ENCODE measurements at places on chromosomes 4 and X. TPM values are rescaled to one million over a fixed set of nuclear protein-coding genes. Genes with fewer than 3 reads are reported as not detected.

- no peak for DNase-seq
- H3K4me3 ChIP-seq, result no peak overlapping the region
- H3K27me3 ChIP-seq, result no peaks in the 10 kb centered on the region
- no peak overlapping the region for H3K27ac ChIP-seq
- no peaks in the 10 kb centered on the region for H3K36me3 ChIP-seq
Measured at GRCh38 chr4:100106982-100107381, 83.3 kb downstream of the DDIT4L start.

DNA sequence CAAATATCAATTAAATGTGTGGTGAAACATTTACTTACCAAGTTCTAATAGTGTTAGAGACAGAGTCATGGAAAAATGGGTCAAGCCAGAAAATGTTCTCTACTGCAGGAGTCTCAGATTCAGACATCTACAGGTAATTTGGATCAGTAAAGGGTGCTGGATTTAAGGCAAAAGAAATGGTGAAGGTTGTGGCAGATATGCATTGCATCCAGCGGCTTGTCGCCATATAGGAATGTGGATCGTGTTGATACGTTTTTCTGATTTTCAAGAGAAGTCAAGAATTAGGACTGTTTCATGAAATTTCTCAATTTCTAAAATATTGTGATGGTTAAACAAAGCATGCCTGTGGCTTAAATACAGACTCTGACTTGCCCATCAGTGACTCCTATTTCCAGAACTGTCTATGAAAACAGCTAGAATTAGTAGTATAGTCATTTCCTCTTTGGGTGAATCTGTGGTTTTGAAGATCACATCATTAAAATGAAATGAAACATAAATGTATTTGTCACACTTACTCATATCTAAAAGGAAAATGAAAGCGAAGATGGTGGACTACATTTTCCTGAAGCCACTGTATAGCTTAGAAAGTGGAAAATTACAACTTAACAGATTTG lies 110.1 kb upstream of the VEGFC start:
- no peak overlapping the region for H3K4me3 ChIP-seq
- no peaks in the 10 kb centered on the region for H3K27me3 ChIP-seq
- H3K36me3 ChIP-seq, result no peaks in the 10 kb centered on the region
- DNase-seq, result no peak
- H3K27ac ChIP-seq, result no peak overlapping the region
- H3K4me1 ChIP-seq, result no peaks in the 10 kb centered on the region

DNA sequence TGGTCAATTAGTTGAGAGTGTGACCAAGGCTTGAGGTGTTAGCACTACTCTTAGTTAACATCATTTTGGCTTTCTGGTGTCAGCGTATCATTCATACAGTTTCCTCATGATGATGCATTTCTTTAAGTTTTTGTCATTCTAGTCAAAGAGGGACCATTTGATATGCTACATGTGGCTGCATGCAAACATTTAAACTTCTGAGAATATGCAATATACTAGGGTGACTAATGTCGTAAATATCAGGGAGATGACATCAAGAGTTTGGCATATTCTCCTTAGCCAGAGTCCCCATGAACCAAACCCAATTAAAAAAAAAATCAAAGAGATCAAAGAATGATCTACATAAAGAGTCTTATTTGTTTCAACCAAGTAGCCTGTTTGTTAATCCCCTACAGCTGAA lies 537.4 kb upstream of the PCDH7 start:
- no peak overlapping the region for H3K4me3 ChIP-seq
- no peaks in the 10 kb centered on the region for H3K36me3 ChIP-seq
- H3K27me3 ChIP-seq, result no peaks in the 10 kb centered on the region
- DNase-seq, result no peak

GRCh38 chr4:140113653-140114052 lies 40.3 kb downstream of the MAML3 start:
- no peak overlapping the region for H3K27ac ChIP-seq
- no peak for DNase-seq
- H3K4me3 ChIP-seq, result no peak overlapping the region
- H3K4me1 ChIP-seq, result peaks cover 11% of the 10 kb centered on the region

DNA sequence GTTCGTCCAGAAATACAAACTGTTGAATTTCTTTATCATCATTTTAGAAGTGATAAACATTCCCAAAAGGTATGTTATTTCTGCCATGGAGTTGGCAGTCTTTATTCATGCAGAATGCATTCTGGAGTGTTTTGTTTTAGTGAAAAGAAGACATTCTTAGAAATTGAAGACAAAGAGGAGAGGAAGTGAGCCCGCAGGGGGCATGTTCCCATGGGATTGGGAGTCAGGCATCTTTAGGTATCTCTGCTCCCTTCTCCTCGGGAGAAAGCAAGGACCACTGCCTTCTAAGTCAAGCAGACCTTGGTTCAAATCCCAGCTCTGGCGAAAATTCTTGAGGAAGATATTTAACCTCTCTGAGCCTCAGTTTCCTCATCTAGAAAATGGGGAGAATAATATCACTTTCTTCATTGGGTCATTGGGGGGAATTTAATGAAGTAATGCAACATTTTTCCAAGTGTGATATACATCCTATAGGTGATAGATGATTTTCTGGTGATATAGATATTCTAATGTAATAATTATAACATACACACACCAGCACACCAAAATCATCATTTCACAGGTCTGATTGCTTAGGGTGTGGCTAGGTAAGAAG lies 26.5 kb upstream of the CHRNA9 start:
- no peak overlapping the region for H3K4me3 ChIP-seq
- no peaks in the 10 kb centered on the region for H3K36me3 ChIP-seq
- DNase-seq, result no peak
- peaks cover 31% of the 10 kb centered on the region for H3K4me1 ChIP-seq

DNA sequence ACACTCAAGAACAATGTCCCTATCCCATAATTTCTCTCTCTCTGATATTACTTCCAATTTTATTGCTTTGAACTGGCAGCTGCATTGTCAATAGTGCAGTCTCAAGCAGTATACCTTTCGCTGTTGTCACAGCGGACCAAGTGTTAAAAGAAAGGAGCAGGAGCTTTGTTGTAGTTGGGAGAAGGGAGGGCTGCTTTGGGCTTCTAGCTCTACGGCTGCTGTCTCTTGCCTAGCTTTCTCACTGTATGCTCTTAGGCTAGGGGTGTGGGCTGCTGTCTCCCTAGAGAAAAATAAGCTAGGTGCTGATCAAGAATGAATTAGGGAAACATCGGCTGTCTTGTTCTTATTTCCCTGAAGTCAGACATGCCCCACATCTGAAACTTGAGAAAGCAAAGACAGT lies 52.5 kb downstream of the TRPC5OS start:
- no peaks in the 10 kb centered on the region for H3K27me3 ChIP-seq
- no peak overlapping the region for H3K4me3 ChIP-seq
- no peaks in the 10 kb centered on the region for H3K4me1 ChIP-seq
- no peak overlapping the region for H3K27ac ChIP-seq
- H3K36me3 ChIP-seq, result no peaks in the 10 kb centered on the region

GRCh38 chr4:83114576-83114975 lies at the start of gene PLAC8:
TSS of gene PLAC8 (minus strand) at chr4:83114729. CDS start at chr4:83107921, 6,808 bp downstream.
- no peak within 1 kb of the TSS for H3K4me3 ChIP-seq
- DNase-seq, result no peak
- H3K4me1 ChIP-seq, result peaks cover 42% of the 10 kb centered on the region
- no peaks in the 10 kb centered on the region for H3K36me3 ChIP-seq
- H3K27me3 ChIP-seq, result no peaks in the 10 kb centered on the region

GRCh38 chr4:787561-787981 lies 38.4 kb downstream of the CPLX1 start:
- H3K27ac ChIP-seq, result no peak overlapping the region
- no peak overlapping the region for H3K4me3 ChIP-seq
- no peaks in the 10 kb centered on the region for H3K36me3 ChIP-seq
- H3K4me1 ChIP-seq, result peaks cover 12% of the 10 kb centered on the region

GRCh38 chr4:151195801-151196200 lies 81.2 kb upstream of the PRSS48 start:
- DNase-seq, result peak; percentile 58
- no peaks in the 10 kb centered on the region for H3K36me3 ChIP-seq
- H3K27ac ChIP-seq, result peak overlapping the region; percentile 96

DNA sequence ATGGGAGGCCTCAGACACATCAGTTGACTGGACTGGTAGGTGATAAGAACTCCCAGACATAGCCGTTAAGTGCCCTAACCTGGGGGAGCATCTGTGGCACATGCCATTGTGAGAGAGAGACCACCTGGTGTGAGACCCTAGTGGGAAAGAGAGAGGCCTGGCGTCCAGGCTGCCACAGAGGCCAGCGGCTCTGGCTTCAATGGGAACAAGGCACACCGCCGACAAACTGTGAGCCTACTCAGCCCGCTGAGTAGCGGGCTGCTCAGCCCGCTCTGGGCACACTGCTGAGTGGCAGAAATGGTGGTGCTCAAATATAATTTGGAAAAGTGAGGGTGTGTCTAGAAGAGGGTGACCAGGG lies 34.0 kb downstream of the PHKA2 start:
- no peak for DNase-seq
- H3K27me3 ChIP-seq, result no peaks in the 10 kb centered on the region
- no peaks in the 10 kb centered on the region for H3K4me1 ChIP-seq

DNA sequence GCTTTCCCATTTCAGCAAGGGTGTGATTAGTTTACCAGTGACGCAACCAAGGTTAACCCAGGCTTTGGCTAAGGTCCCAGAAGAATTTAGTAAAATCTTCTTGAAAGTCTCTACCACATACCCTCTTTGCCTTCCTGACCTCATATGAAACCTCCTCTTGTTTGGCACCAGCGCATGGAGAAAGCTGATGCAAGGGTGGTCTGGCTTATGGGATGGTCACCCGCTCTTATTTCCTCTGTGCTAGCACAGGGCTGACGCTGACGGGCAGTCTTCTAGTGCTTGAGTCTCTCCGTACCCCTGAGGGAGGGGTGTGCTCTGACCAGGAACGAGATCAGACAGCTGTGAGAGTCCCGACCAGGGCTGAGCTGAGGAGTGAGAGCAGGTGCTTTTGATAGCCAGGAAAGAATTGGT lies 137.6 kb downstream of the TENM3 start:
- H3K27me3 ChIP-seq, result peaks cover 15% of the 10 kb centered on the region
- H3K4me3 ChIP-seq, result no peak overlapping the region
- no peak overlapping the region for H3K27ac ChIP-seq
- DNase-seq, result no peak
- H3K4me1 ChIP-seq, result no peaks in the 10 kb centered on the region
- H3K36me3 ChIP-seq, result no peaks in the 10 kb centered on the region

- no peak overlapping the region for H3K4me3 ChIP-seq
- H3K27ac ChIP-seq, result no peak overlapping the region
- DNase-seq, result no peak
- H3K27me3 ChIP-seq, result no peaks in the 10 kb centered on the region
- H3K4me1 ChIP-seq, result no peaks in the 10 kb centered on the region
Measured at GRCh38 chrX:97835969-97836368, 952.3 kb downstream of the RPA4 start.

DNA sequence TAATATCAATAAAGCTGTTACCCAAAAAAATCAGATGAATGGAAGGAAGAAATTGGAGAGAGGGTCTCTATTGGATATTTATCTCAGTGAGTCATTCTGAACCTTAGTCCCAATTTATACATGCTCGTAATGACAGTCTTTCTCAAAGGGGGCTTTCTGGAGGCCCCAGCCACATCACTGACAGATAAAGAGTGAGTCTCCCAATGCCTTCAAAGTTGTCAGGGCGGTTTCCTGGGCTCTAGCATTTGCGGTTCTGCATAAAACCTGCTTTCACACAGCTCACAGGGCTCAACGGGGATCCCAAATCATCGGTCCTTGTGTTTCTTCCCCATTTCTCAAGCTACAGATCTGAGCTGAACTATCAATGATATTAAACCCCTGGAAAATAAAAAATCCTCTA lies 17.3 kb downstream of the TCEANC start:
- H3K36me3 ChIP-seq, result no peaks in the 10 kb centered on the region
- H3K4me3 ChIP-seq, result no peak overlapping the region
- peak overlapping the region; percentile 94 for H3K27ac ChIP-seq
- H3K27me3 ChIP-seq, result no peaks in the 10 kb centered on the region
- H3K4me1 ChIP-seq, result peaks cover 35% of the 10 kb centered on the region
- no peak for DNase-seq

GRCh38 chr4:86452422-86452891 lies 92.6 kb upstream of the MAPK10 start:
- no peaks in the 10 kb centered on the region for H3K27me3 ChIP-seq
- H3K4me1 ChIP-seq, result peaks cover 42% of the 10 kb centered on the region
- H3K4me3 ChIP-seq, result peak overlapping the region; percentile 42
- peak overlapping the region; percentile 78 for H3K27ac ChIP-seq

GRCh38 chr4:123618606-123619005 lies 222.0 kb downstream of the SPRY1 start:
- H3K36me3 ChIP-seq, result no peaks in the 10 kb centered on the region
- no peaks in the 10 kb centered on the region for H3K4me1 ChIP-seq
- H3K27me3 ChIP-seq, result no peaks in the 10 kb centered on the region
- DNase-seq, result no peak

GRCh38 chrX:49799828-49800227 lies 29.3 kb upstream of the PAGE4 start:
- H3K36me3 ChIP-seq, result no peaks in the 10 kb centered on the region
- no peak overlapping the region for H3K4me3 ChIP-seq
- no peaks in the 10 kb centered on the region for H3K27me3 ChIP-seq
- no peak for DNase-seq

GRCh38 chrX:110032534-110033147 lies 29.7 kb downstream of the TMEM164 start:
- no peaks in the 10 kb centered on the region for H3K27me3 ChIP-seq
- H3K27ac ChIP-seq, result no peak overlapping the region
- no peak overlapping the region for H3K4me3 ChIP-seq

- H3K27ac ChIP-seq, result no peak overlapping the region
- peaks cover 82% of the 10 kb centered on the region for H3K4me1 ChIP-seq
- H3K27me3 ChIP-seq, result no peaks in the 10 kb centered on the region
- H3K36me3 ChIP-seq, result no peaks in the 10 kb centered on the region
- no peak overlapping the region for H3K4me3 ChIP-seq
Measured at GRCh38 chr4:7974425-7974824, 34.8 kb upstream of the AFAP1 start.

- no peaks in the 10 kb centered on the region for H3K27me3 ChIP-seq
- no peak overlapping the region for H3K4me3 ChIP-seq
- DNase-seq, result no peak
- peaks cover 25% of the 10 kb centered on the region for H3K4me1 ChIP-seq
Measured at GRCh38 chr4:77159806-77160205, 2.8 kb downstream of the CCNG2 start.

DNA sequence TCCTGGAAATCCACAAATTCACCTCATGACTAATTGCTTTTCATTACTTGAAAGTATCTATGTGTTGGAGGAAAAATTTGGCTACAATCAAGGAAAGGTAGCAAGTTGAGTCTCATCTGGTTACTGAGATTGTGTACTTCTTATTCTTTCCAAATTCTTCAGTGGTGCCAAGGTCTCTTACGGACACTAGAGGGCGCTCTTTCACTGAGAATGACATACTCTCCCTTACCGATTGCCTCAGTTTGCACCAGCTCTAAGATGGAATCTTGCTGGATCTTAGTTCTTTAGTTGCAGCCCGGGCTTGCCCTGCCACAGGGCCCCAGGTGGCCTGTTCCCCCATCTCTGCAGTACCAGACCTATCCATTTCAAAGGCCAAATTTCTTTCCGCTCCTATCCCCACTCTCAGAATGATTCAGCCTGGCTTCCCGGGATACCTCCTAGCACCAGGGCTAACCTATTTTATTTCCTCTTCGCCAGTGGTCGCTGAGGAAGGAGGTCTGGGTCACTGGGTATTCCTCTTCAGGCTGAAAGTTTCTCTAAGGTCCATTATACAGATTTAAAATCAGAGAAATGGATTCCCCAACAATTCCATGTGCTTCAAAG lies 24.6 kb upstream of the GPR50 start:
- peak; percentile 15 for DNase-seq
- H3K4me1 ChIP-seq, result no peaks in the 10 kb centered on the region
- peaks cover 60% of the 10 kb centered on the region for H3K27me3 ChIP-seq
- no peak overlapping the region for H3K4me3 ChIP-seq
- no peak overlapping the region for H3K27ac ChIP-seq
- H3K36me3 ChIP-seq, result no peaks in the 10 kb centered on the region

Gene TGIF2LX
- total RNA-seq, result not detected

Gene CYLC1
- total RNA-seq, result not detected

Gene MED14
- 47.0 TPM for total RNA-seq
